Activated CD4-positive, alpha-beta memory T cell treated with anti-CD3 and anti-CD28 coated beads, Interleukin-2, amount 10 ng/mL, durations not matched to agents 7 days and 5 days (primary cell): ENCODE measurements at places on chromosomes 12 and 14.

DNA sequence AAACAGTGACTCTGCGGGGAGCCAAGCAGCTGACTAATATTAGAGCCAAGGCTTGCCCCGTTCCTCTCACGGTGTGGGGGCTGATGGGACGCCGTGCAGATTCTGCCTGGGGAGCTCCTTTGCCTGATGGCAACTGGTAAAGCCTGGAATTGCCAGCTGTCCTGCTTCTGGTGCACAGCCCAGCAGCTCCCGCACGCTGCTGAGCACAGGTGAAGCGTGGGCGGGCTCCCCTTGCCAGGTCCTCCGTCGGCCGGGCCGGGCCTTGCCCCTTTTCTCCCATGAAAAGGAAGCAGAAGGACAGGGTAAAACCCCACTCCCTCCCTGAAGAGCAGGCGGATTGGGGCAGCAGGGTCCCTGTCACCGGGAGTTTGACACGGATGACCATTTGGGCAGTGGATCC is 79.0 kb downstream of the WDR20 start:
- no peak for DNase-seq
- no peaks in the 10 kb centered on the region for H3K36me3 ChIP-seq
- no peak overlapping the region for H3K27ac ChIP-seq
- H3K4me1 ChIP-seq, result peaks cover 16% of the 10 kb centered on the region

DNA sequence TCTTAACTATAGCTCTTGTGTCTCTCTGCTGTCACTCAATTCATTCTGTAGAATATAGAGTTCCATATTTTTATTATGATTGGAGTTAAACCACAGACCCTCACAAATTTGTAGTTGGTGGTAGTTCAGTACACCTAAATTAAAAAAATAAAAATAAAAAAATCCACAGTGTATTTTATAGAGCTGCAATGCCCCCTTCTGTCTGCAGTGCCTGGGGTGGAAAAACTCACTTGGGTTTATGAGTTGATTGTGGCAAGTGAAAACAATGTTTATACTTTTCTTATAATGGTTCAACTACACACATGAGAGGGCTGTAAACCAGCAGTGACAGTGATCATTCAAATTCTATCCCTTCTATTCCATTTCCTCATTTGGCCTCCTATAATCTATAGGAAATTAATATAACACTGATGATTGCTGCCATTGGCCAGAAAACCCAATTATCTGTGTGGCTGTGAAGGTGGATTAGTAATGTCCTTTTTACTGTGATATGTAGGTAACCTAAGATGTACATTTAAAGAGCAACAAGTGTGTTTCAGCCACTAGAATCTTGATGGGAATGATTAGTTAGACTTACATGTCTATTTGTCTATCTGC is 166.9 kb upstream of the LRIG3 start:
- no peaks in the 10 kb centered on the region for H3K4me1 ChIP-seq
- H3K27ac ChIP-seq, result no peak overlapping the region
- peaks cover 2% of the 10 kb centered on the region for H3K27me3 ChIP-seq
- no peaks in the 10 kb centered on the region for H3K36me3 ChIP-seq

DNA sequence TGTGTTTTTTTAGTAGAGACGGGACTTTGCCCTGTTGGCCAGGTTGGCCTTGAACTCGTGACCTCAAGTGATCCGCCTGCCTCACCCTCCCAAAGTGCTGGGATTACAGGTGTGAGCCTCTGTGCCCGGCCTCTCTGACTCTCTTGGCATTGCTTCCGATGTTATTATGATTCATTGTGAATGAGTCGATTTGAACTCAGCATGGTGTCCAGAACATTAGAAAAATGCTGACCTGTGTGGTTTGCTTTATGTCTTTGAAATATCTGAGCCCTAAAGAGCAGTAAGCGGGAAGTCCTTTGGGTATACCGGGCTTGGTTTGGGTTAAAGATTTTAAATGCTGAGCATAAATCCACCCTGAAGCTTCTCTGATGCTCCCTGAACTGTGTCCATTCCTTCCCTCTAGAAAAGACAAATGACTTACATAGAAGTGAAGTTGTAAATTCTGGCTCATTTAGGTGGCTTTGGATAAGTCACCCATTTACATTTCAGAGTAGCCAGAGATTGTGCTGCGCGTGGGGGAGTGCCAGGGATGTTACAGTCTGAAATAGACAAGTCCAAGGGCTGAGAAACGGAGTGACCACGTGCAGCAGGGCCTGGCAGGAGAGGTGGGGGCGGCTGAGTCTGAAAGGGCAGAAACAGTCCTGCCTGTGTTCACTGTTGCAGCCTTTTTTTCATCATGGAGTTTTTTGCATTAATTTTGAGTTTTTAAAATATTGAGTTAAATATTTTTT is 39.6 kb downstream of the SLC15A4 start:
- H3K36me3 ChIP-seq, result no peaks in the 10 kb centered on the region
- no peak overlapping the region for H3K4me3 ChIP-seq
- no peak for DNase-seq

- H3K4me1 ChIP-seq, result peaks cover 29% of the 10 kb centered on the region
- no peaks in the 10 kb centered on the region for H3K27me3 ChIP-seq
- DNase-seq, result peak; percentile 42
- no peak overlapping the region for H3K27ac ChIP-seq
- H3K36me3 ChIP-seq, result peaks cover 16% of the 10 kb centered on the region
Observed at GRCh38 chr12:49838973-49839633, 3.8 kb downstream of the BCDIN3D start.

GRCh38 chr14:33019346-33019745 is 80.7 kb downstream of the NPAS3 start:
- no peaks in the 10 kb centered on the region for H3K4me1 ChIP-seq
- H3K27me3 ChIP-seq, result no peaks in the 10 kb centered on the region
- no peak overlapping the region for H3K27ac ChIP-seq
- DNase-seq, result no peak

- H3K4me1 ChIP-seq, result peaks cover 63% of the 10 kb centered on the region
- no peak for DNase-seq
- no peak overlapping the region for H3K4me3 ChIP-seq
- peaks cover 65% of the 10 kb centered on the region for H3K36me3 ChIP-seq
- no peaks in the 10 kb centered on the region for H3K27me3 ChIP-seq
Observed at GRCh38 chr12:76074701-76075336, 9.7 kb downstream of the NAP1L1 start.

DNA sequence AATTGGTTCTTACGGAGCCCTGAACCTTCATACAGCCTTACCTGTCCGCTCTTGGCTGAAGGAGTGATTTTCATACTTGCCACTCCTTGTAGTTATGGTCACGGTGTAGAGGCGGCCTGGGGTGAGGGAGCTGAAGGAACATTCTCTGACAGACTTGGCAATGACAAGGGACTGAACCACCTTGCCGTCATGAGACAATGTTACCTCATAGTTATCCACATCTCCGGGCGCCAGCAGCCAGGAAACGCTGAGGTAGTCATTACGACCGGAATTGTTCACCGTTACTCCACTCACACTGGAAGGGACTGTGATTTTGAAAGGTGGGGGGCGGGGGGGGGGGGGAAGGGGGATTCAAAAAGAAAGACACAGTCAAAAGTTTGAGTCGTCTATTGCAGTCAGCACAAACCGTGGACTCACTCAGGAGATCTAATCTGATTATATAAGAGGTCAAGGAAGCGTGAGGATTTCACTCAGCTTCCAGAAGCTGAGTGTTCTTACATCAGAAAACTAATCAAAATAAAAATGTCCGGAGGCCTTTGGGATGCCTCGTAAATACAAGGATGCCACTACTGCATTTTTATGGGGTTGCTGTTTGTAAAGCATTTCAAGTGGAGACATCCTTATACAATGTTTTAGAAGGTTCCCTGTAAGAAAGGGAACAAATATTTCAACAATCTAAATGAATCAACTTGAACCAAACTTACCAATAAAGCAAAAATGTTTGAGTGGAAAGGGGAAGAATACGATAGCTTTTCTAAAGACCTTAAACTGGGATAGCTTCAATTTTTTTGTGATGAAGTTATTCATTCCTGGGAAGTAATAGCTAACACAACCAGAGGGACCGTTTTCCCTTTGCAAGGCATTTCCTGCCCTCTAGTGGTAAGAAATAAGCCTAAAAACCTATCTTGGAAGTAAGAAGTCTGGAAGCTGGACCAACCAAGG is 60.6 kb downstream of the PTPRB start:
- H3K4me1 ChIP-seq, result no peaks in the 10 kb centered on the region
- H3K4me3 ChIP-seq, result no peak overlapping the region

GRCh38 chr12:72234886-72235285 is 37.3 kb upstream of the TRHDE start:
- H3K27ac ChIP-seq, result no peak overlapping the region
- H3K4me3 ChIP-seq, result no peak overlapping the region
- no peaks in the 10 kb centered on the region for H3K27me3 ChIP-seq
- no peaks in the 10 kb centered on the region for H3K36me3 ChIP-seq

- no peak for DNase-seq
- no peak overlapping the region for H3K27ac ChIP-seq
- H3K27me3 ChIP-seq, result no peaks in the 10 kb centered on the region
- H3K36me3 ChIP-seq, result no peaks in the 10 kb centered on the region
- no peak overlapping the region for H3K4me3 ChIP-seq
Observed at GRCh38 chr14:29486132-29486531, 441.5 kb downstream of the PRKD1 start.

GRCh38 chr12:57816001-57816854 is 2.3 kb downstream of the AVIL start:
- no peaks in the 10 kb centered on the region for H3K27me3 ChIP-seq
- peaks cover 7% of the 10 kb centered on the region for H3K36me3 ChIP-seq
- no peak for DNase-seq
- H3K27ac ChIP-seq, result no peak overlapping the region
- H3K4me3 ChIP-seq, result no peak overlapping the region

GRCh38 chr12:11877869-11878780 is 192.6 kb upstream of the BCL2L14 start:
- H3K36me3 ChIP-seq, result peaks cover 57% of the 10 kb centered on the region
- H3K27ac ChIP-seq, result no peak overlapping the region
- H3K27me3 ChIP-seq, result no peaks in the 10 kb centered on the region
- no peak for DNase-seq
- H3K4me1 ChIP-seq, result peaks cover 39% of the 10 kb centered on the region
- H3K4me3 ChIP-seq, result no peak overlapping the region

DNA sequence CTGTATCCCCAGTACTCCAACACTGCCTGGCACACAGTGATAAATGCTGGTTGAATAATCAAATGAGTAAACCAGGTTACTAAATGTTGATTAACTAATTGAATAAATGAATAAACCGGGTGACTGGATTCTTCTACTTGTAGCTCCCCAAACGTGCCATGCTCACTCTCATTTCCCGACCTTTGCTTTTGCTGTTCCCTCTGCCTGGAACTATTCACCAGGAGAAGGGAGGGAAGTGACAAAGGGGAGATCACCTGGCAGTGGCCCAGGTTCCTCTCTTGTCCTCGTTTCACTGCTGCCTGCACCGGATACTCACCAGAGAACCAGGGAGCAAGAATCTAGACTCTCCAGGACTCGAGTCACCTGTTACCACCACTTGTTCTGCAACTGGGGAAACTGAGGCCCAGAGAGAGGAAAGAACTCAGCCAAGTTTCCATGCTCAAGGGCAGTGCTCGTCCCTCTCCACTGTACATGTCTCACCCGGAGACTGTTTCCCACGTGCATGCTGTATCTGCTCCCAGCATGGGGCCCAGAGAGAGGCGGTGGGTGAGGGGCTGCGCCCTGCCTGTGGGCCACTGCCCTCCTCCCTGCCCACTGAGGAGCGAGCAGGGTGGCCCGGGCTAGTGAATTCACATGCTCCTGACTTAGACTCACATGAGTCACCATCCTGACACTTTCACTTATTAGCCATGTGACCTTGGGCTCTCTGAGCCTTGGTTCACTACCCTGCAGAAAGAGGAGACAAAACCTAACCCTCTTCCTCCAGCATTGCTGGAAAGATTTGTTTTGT is 17.7 kb upstream of the POP5 start:
- no peak overlapping the region for H3K27ac ChIP-seq
- no peaks in the 10 kb centered on the region for H3K36me3 ChIP-seq
- H3K27me3 ChIP-seq, result peaks cover 17% of the 10 kb centered on the region
- H3K4me3 ChIP-seq, result no peak overlapping the region
- no peak for DNase-seq

- H3K36me3 ChIP-seq, result no peaks in the 10 kb centered on the region
- no peak overlapping the region for H3K27ac ChIP-seq
- H3K27me3 ChIP-seq, result no peaks in the 10 kb centered on the region
Observed at GRCh38 chr14:35435177-35435576, 30.6 kb upstream of the NFKBIA start.

- H3K36me3 ChIP-seq, result peaks cover 5% of the 10 kb centered on the region
- H3K27me3 ChIP-seq, result no peaks in the 10 kb centered on the region
- no peak overlapping the region for H3K4me3 ChIP-seq
- H3K27ac ChIP-seq, result no peak overlapping the region
Observed at GRCh38 chr12:124381456-124382296, 86.8 kb downstream of the RFLNA start.
